Pancreas (tissue), 10 donors: ENCODE measurements at places on chromosomes 2 and 18.

- DNase-seq, result no peak
Observed at GRCh38 chr2:19552270-19552669, 193.8 kb upstream of the OSR1 start.

GRCh38 chr2:141021611-141022010 is 1109.2 kb downstream of the LRP1B start:
- DNase-seq, result no peak

DNA sequence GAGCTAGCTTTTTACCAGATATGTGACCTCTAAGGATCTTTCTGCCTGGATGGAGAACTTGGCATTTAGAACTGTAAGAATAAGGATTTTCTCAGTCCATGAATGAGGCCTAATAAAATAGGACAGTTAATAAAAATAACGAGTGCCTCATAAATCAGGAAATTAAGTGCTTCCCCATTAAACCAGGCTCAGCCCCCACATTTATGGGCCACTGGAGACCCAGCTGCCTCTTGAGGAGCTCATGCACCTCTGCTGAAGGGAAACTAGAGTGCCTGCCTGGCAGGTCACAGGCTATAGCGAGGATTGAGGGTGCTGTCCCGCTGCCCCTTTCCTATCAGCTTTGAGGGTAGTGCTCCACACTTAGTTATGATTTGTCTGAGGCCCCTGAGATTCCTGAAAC is 158.0 kb downstream of the ALK start:
- no peak for DNase-seq

DNA sequence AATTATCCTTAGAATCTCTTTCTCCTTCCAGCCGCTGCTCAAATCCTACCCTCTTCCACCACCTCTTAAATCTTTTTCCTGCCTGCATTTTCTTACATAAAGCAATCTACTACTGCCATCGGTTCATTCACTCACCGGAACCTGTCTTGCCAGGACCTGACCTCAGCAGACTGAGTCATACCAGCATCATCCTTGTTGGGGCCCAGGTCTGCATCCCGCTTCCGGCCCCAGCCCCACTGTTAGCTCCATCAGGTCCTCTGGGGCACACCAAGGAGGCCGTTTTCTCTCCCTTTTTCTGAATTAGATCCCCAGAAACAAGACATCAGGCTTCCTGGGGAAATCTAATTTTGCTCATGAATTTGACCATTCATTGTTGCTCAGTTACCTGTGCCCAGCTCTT is 42.7 kb upstream of the TGFA start:
- DNase-seq, result no peak

DNA sequence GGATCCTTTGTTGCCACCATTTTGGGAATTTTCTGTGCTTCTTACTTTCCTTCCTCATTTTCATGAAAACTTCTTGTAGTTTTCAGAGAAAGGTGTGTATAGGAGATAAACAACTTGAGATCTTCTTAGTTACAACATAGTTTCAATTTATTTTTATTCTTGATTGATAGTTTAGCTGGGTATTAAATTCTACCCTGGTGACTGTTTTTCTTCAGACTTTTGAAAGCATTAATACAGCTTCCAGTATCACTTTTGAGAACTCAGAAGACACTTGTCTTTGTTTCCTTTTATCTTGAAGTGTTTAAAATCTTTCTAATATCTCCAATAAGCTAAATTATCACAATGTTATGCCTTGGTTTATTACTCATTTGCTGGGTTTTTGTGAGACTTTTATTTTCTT is 167.5 kb upstream of the DPP10 start:
- DNase-seq, result no peak

DNA sequence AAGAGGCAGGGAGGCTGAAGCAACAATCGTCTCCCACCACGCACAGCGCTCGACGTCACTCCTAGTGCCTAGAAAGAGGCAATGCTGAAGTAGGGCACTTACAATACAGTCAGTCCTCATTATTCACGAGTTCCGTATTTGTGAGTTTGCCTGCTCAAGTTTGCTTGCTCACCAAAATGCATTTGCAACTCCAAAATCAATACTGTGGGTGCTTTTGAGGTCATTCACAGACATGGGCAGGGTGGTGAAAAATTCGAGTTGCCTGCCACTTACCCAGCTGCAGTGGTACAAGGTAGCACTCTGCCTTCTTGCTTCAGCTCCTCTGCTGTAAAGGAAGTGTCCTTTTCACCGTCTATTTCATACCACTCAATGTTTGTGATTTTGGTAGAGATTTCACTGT is 113.7 kb upstream of the NCK2 start:
- no peak for DNase-seq

DNA sequence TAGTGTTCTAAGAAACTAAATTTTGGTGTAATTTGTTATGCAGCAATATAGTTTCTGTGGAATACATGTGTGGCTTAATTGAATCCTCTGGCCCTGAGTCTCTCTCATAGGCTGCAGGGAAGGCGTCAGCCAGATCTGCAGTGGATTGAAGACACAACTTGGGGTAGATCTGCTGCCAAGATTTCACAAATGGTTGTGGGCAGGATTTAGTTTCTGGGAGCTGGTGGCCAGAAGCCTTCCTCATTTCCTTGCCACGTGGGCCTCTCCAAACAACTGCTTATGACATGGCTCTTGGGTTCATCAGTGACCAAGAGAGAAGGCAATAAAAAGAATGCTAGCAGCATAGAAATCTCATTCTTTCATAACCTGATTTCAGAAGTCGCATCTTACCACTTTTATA is 28.2 kb downstream of the CCDC102B start:
- no peak for DNase-seq

DNA sequence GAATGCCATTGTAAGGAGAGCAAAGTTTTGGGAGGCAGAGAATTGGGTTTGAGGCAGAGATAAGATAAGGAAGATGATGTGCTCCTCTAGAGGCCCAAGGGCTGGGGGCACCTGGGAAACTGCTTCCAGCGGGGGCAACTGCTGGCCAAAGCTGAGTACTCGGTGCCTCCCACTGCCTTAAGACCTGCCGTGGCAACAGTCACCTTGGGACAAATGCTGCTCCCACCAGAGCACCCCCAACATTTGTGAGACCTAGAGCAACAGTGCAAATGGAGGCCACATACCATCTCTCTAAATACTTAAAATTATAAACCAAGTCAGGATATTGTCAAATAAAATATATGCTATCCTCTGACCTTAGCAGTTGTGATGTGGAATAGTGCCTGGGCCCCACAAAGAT is 127.1 kb downstream of the CAPN13 start:
- DNase-seq, result no peak

GRCh38 chr2:67776276-67776675 is 286.5 kb downstream of the C1D start:
- no peak for DNase-seq

DNA sequence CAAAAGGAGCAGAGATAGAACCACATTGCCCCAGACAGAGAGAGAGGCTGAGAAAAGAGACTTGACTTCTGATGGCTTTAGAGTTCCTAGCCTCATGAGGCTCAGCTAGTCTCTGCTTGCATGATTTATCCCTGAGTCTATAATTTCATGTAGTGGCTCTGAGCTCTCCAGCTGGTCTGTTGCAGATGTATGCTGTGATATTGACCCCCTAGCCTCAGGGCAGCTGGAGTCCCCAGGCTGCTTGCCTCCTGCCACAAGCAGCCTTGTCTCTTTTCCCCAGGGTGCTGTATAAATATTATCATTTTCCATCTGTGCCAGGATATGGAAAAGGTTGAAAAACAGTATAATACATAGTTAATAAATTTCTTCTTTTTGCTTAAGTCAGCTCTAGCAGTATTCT is 467.6 kb upstream of the CWC22 start:
- no peak for DNase-seq

DNA sequence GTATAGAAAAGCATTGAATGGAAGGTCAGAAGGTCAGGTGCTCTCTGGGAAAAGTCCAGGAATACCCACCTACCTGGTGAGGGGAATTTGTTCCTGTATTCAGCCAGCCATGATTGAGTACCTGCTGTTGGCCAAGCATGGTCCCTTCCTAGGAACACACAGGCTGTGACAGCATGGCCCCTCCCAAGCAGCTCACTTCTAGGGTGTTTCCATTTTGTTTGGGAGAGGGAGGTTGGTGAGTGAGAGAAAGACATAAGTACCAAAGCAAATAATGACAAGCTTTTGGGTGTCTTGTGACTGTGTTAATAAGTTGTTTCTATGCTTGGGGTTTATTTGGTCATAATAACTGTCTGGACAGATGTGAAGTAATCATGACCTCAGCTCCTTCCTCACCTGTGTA is 46.3 kb downstream of the CABLES1 start:
- no peak for DNase-seq

DNA sequence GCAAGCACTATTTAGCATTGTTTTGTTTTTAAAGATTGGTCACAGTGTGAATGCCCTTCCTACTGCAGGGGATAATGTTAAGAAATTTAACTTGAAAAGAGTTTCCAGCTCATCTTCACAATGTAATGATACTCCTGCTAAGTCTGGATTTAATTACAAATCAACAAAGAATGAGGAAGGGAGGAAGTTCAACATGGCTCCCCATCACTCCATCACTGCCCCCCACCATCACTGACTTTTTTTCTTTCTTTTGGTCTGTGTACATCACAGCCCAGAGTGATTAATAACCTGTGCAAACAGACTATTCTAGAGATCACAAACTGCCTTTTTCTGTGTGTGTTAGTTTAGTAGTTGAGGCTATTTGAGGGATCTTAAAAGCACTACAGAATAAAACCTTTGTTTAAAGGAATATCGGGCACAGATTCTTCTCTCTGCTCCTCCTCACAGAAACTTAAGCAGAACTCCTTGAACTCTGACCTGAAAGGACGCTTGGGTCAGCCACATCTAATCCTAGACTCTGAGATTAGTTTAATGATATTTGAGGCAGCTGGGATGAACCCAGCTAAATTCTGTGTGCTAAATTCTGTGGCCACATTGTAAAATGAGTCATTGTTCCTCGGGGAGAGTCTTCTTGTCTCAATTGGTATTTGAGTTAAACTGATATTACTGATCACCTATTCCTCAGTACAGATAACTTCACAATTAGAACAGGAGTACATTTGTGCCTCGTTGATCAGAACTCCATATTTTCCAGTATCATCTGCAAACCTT is 47.8 kb downstream of the SATB2 start:
- no peak for DNase-seq

- DNase-seq, result no peak
Observed at GRCh38 chr18:4084382-4084900, 370.7 kb downstream of the DLGAP1 start.

DNA sequence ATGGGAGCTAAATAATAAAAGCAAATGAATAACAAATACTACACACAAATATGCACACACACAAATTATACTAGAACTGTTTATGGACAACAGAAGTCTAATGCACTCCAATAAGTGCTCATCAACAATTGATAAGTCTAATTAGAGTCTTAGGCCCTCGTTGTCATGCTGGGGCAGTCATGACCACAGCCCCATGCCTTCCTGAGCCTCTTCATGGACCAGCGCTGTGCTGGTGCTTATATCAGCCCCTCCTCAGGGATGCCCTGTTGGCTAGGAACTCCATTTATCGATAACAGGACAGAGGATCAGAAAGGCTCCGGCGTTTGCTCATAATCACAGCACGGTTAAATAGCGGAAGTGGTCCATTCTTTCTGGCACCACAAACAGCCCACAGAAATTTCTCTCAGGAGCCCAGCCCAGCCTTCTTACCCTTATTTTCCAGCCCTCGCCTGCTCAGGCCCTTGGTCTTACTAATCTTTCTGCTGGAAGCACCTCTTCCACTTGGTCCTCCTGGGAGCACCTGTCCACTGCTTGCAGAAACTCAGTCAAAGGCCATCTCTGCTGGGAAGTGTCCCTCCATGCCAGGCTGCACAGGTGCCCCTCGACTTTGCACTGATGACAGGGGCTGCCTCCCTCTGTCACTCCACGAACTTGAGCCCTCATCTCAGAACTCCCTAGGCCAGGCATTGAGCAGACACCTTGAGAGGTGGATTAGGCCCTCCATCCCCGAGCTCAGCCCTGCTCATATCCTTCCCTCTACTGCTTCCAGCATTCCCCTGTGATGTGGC is 500.2 kb upstream of the HS6ST1 start:
- no peak for DNase-seq

DNA sequence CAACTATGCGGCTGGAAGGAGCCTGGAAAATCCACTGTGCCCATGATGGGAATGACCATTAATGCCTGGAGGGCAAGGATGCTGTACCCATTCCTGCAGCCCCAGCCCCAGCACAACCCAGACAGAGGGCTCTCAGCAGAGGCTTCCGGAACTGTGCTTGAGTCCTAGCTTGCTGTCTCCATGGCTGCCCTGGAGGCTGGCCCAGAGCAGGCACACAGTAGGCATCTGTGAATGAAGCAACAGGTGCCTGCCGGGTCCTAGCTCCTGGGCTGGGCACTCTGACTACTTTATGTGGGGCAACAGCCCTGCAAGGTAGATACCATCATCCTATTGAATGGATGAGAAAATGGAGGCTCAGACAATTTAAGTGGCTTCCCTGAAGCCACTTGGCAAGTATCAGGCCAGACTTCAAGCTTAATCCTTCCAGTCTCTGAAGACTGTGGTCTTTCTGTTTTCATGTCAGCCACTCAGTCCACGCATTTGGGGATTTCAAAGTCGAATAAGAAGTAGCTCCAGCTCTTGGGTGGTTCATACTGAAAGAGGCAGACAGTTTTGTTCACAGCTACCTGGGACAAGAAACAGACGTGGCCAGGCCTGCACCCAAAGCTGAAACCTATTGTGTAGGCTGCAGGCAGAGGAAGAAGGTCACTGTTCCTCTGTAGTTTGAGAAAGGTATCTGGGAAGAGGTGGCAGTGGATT is 237.5 kb downstream of the ZBTB7C start:
- no peak for DNase-seq

DNA sequence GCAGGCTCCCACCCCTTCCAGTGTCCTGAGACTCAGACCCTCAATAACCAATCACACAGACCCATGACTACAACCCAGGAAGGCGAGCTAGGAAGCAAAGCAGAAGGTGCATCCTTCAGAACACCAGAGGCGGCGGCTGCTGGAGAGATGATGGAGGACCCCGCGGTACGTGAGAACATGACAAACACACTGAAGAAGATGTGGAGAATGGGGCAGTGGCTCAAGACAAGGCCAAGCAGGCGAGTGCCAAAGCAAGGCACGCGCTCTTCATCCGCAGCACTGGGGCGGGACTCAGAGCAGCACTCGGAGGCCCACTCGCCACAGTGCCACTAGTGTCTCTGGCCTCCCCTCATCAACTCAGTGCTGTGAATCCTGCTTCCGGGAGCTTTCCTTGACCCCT is 13.7 kb downstream of the ERFE start:
- DNase-seq, result no peak

GRCh38 chr2:203185864-203186263 is 53.0 kb upstream of the CYP20A1 start:
- DNase-seq, result no peak

DNA sequence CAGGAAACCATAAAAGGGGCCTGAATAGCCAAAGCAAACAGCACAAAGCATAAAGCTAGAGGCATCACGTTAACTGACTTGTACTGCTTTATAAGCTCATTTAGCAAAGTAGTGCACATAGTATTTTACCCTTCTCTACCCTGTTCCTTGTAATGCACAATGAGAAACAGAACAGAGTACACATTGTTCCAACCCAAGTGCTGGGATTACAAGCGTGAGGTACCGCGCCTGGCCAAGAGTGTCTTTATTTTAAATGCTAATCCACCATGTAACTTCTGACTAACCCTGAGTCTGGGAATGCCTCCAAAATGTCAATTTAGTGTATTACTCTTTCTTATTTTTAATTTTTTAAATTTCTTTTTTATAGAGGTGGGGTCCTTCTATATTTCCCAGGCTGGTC is 46.4 kb upstream of the STON1 start:
- DNase-seq, result no peak
